ENCODE measurements at places on chromosomes 3 and 15.

DNA sequence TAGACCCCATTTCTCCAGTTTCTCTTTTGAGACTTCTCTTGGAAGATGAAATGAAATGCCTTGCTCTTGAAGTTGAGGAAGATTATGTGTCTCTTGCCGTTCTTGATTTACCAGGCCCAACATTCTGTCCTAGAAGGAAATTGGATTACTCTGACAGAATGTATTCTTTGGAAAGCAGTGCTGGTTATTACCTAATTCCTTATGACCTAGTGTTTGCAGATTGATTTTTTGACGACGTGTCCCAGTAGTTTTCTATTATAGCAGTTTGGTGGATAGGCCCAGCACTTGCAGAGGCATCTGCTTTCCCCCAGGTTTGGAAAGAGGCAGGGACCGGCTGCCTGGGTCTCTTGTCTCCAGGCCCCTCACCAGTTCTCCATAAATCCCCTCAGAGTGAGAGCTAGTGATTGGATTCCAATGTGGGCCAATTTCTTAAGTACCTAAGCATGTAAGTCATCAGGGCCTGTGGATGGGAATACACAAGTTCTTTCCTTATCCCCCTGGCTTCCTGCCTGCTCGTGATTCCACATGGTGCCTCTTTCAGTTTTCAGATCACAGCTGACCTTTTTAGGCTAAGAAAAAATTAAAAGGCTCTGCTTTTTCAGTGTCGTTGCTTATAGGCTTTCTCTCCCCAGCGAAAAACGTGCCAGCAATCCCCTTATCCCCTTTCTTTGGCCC lies 50.2 kb downstream of the EPHB3 start:
- DNase-seq, result no peak

DNA sequence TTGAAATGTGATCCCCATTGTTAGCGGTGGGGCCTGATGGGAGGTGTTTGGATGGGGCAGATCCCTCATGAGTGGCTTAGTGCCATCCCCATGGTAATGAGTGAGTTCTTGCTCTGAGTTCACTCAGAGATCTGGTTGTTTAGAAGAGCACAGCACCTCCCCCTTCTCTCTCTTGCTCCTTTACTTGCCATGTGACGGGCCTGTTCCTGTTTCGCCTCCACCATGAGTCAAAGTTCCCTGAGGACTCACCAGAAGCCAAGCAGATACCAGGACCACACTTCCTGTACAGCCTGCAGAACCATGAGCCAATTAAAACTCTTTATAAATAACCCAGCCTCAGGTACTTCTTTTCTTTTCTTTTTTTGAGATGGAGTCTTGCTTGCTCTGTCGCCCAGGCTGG lies 46.6 kb downstream of the ANP32A start:
- DNase-seq, result peak; percentile 30

GRCh38 chr3:71492566-71492965 lies 91.0 kb downstream of the FOXP1 start:
- no peak for DNase-seq

- DNase-seq, result no peak
Observed at GRCh38 chr3:173688216-173688842, 290.8 kb downstream of the NLGN1 start.

GRCh38 chr3:112000367-112000771 lies 1.6 kb downstream of the TAGLN3 start:
- DNase-seq, result no peak

GRCh38 chr3:12944413-12944812 lies 103.0 kb upstream of the RPL32 start:
- no peak for DNase-seq

GRCh38 chr15:69562564-69562963 lies 109.9 kb downstream of the RPLP1 start:
- DNase-seq, result no peak

DNA sequence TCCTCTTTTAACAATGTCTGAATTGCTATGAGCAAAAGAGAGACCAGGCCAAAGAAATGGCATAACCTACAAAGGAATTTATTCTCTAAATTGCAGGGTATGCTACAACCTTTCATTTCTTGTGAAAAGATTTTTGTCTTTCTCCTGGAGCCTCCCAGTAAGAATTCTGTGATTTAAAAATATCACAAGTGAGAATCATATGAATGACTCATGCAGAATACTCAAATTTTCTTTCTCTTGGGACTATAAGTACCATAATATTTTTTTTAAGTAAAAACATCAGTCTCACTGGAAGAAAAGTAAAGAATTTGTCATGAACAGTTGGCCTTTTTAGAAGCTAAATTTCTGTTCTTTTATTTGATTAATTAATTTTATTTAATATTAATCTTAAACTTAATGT lies 26.3 kb downstream of the SYNPR start:
- no peak for DNase-seq

DNA sequence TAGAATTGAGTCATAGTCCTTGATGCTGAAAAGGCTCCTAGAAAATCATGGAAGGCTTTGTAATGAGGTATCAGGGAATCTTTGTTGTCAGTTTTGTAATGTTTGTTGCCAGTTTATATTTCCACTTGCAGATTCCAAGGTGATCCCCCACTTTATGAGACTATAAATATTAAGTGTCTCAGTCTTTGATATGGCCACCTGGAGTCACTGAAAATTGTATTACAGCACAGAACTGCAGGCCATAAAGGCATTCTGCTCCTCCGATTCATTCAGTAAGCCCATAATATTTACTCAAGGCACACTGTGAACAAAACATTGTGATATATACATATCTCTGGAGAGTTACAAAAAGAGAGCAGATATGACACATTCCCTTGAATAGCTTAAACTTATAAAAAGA lies 457.8 kb upstream of the ZNF385D start:
- no peak for DNase-seq

DNA sequence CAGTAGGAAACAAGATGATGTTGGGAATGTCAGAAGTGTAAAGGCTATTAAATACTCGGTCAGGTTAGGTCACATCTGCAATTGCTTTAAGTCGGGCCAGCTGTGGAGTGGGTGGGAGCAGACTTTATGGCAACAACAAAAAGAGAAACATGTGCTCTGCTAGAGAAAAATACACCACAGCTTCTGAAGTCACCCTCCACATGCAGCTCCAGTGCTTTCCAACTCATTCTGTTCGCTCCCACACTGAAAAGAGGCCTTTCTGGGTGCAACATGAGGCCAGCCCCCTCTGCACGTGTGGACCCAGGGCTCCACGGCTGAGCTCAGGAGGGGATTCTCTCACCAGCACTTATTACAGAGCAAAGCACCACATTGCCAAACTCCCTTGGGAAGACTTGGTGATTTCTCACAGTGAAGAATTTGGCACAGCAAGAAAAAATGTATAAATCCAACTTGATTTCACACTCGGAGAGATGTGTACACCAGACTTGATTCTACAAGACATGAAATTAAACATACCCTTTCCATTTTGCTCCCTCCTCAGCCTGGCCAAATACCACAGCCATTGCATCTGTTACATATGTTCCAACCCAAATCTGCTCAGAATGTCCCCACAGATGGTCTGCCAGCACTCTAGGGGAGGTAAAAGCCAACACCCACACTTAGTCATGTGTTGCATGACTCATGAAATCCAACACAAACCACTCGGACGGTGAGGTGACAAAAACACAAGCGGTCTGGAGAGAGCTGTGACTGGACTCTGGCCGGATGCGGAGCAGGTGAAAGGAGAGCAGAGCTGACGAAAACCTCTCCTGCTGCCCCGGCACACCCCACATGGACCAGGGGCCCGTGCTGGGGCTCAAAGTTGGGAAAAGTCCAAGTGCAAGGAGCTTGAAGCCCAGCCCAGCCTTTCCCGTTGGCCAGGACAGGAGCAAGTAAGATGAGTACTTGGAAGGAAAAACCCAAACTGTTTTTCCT lies 74.6 kb downstream of the ITGB5 start:
- peak; percentile 82 for DNase-seq

GRCh38 chr15:83810110-83810509 lies 156.2 kb downstream of the ADAMTSL3 start:
- DNase-seq, result no peak

GRCh38 chr15:91853511-91853947 lies at the start of gene SLCO3A1:
Gene SLCO3A1 (plus strand): TSS chr15:91853708.
- DNase-seq, result peak; percentile 85

DNA sequence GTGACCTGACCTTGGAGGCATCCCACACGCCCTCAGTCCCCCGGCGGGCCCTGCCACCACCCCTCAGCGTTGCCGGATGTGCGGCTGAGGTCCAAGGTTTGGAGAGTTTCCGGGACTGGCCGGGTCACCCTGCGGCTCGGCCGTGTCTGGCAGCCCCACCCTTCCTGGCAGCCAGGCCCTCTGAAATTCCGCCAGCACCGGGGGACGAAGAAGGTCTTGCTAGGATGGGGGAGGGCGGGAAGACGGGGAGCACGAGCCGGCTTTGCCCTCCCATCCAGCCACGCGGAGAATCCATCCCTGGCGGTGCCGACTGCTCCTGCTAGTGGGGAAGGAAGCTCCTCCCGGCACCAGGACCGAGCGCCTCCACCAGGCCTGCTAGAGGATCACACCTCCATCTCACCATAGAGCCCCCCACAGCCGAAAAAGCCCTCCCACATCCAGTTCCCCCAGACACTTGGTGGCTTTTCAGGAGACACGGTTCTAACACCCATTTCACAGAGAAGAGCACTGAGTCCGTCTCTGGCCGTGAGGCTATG lies 81.5 kb downstream of the CPN2 start:
- peak; percentile 86 for DNase-seq

GRCh38 chr3:127004641-127005397 lies 21.9 kb downstream of the PLXNA1 start:
- DNase-seq, result no peak

All from left forelimb (tissue), 1 donor.